ENCODE measurements at places on chromosomes 11 and 22.
A peak's percentile ranks its signal among the peaks of the same experiment; 100 is the strongest.

DNA sequence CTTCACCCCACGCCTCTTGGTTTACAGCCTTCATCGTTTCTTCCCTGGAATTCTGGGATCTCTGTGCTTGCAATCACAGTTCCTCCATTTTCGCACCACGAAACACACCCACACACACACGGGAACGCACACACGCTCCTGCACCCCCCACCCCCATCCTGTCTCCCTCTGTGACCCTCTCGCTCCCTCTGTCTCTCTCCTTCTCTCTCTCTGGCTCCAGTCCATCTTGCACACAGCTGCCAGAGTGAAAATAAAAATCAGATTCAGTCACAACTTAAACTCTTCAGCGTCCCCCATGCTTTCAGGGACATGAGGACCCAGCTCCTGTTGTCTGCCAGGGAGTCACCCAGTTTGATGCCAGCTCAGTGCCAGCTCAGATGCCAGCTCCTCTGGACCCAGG lies 3.0 kb downstream of the GAL start:
- peak; percentile 56 for DNase-seq

DNA sequence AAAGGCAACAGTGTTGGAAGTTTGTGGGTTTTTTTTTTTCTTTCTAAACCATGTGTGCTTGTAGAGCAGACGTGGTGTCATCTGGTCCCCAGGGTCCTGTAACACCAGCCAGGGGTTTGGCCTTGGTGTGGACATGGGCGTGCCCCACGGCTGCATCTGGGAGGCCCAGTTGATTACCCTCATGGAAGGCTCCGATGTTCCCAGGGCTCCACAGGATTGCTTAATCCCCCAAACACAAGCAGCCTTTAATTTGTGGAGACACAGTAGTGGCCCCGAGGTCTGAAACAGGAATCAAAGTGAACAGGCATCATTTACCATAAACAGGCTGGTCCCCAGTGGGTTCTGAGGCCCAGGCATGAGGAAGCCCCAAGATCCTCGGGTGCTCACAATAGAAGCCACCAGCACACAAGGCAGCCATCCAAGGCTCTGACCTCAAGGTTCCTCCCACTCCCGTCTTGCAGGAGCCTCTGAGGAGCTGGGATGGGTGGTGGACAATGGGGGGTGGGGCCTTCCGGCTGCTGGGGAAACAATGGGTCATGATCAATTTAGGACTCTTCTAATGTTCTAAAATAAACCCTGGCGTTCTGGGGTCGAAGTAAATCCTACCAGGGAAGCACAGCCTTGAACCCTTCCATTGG lies 115.0 kb upstream of the CD82 start:
- DNase-seq = peak; percentile 65

DNA sequence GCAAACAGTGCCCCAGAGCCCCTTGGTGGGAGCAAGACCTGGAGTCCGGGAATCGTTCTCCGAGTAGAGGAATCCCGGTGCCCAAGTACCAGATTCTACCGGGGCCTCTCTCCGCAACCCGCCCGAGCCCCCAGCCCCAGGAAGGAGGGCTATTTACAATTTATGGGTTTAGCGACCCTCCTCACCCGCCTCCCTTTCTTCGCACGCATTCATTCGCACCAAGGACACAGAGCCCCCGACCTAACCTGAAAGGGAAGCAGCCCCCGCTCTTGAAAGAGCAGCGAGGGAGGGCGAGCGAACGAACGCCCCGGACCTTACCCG lies 628 bp downstream of the LRP4 start:
- DNase-seq = no peak

- no peak for DNase-seq
Measured at GRCh38 chr11:111302298-111302697, 4.0 kb downstream of the POU2AF3 start.

DNA sequence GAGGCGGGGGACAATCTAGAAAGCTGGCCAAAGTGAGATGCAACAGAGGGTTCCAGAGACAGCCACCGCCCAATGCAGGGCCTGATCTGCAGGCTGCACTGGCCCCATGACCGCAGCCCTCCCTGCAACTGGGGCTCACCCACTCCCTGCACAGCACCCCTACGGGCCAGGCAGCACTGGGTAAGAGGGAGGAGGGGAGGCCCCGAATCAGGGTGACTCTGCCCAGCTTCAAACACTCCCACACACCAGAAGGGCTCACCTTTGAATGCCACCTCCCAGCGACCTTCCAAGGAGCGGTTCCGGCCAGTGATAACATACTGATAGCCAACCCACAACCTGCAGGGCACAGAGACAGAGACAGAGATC lies 59.3 kb downstream of the DGCR2 start:
- no peak for DNase-seq

DNA sequence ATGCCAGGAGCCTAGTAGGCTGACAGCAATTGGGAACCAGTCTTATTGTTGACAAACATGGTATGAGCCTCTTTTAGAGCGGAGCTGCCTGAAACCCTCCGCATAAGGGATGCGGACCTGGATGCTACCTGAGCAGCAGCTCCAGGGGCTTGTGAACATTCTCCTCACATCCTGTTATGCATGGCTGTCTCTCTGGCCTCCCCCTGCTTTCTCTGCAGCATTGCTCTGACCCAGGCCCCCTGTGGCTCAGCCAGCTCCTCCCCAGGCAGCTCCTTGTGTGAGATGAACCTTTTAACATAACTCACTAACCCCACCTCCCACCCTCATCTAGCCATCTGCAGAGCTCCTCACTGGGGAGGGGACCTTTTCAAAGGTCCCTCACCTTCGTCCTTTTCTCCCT lies 6.0 kb downstream of the BMAL1 start:
- no peak for DNase-seq

- peak; percentile 78 for DNase-seq
Measured at GRCh38 chr11:92765965-92766371, 203.5 kb upstream of the MTNR1B start.

DNA sequence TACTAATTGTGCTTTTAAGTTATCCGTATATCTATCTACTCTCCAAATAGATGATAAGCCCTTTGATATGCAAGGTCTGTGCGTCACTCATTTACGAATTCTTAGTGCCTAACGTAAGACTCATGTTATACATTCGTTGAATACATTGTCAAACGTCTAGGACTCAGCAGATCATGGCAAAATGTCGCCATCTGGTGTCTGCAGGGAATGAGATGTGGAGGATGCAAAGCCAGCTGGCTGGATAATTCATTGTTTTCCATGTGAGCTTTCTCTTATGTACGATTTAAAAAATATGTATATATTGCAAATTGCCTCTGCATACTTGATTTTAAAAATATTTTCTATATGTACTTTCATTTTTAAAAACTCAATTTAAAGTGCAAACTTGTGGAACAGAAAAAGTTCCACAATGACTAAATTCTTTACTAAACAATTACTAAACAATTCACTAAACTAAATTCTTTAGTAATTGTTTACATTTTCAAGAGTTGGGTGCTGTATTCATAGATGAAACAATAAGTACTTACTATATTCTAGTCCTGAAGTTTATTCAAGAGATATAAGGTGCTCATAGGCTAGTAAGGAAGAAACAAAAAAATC lies 33.8 kb downstream of the ZNF202 start:
- DNase-seq = no peak

DNA sequence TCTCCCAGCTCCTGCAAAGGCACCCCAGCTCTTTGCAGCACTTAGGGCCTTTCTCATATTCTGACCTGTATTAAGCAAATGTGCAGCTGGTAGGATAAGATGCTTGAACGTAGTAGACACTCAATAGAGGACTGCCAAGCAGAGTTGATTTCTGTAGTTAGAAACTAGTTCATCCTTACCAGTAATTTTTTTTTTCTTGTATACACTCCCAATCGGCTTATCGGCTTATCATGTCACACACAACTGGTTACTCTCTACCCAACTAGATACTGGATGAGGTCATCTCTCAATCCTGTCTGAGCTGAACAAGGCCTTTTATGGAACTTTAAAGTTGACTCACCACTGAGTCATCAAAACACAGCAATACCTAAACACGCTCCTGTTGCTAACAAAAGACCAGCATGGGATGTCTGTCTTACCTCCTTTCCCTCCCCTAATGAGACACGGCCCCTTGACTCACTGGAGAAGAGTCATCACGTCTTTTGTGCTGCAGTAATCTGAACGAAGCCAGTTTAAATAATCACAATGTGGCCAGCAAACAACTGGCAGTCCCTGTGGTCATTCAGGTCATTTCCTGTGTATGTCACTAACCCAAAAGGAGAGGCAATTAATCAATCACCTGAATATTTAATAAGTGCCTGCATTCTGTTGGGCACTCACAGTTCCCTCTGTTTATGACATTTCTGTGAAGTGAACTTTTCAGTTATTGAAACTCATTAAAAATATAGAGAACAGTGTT lies 7.5 kb upstream of the WEE1 start:
- DNase-seq = no peak

DNA sequence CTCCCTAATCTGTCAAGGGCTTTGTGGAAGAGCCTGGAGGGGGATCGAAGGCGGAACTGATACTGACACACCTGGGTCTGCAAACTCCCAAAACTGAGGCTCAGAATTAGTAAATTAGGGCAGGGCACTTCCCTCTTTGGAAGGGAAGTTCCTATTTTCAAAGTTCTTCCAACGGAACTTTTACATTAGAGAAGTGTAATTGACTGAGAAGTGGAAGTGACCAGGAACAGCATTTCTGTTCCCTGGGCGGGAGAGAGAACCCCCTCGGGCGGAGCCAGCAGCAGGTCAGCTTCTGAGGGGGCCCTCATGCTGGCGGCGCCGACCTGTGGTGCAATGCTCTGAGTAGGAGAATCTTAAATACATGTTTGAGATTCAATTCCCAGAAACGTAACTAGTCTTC lies 1.1 kb upstream of the CBL start:
- DNase-seq = no peak

DNA sequence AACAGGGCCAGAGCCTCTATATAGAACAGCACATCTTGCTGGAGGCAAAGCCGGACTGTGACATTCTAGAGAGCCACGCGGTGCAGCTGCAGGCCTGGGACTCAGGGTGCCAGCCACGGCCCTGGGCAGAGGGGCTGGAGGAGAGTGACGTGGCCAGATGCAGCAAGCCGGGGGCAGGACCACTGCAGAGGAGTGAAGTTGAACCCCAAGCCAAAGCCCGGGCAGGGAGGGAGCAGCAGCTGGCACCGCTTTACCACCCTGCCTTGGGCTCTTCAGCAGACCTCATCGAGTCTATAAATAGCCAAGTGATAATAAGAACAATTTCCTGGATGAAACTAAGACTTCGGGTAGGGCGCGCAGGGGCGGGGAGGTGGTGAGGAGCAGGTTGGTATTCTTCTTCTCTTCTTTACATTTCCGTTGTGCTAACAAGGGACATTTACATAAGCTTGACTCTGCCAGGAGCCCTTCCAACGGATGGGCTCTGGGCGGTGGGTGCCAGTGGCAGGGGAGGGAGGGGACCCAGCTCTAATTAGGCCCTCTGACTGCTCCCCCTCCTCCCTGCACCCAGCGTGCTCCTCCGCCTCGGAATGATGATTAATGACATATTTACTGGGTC lies 110.2 kb downstream of the ST3GAL4 start:
- DNase-seq = no peak

DNA sequence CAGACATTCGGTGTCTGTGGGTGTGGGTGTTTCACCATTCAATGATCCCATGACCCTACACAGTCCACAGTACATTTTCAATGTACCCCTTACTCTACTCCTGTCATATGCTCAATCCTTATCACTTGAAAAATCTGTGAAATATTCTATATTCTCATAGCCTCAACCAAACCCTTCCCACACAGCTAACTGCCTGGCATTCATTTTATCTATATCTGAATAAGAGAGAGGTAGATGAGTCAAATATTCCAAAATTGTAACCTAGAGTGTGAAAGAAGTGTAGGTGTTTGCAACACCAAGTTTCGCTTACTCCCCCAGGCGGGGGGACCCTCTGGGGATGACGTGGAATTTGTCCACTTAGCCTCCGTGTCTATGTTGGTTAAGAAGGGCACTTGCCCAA lies 354.8 kb downstream of the ETS1 start:
- no peak for DNase-seq

DNA sequence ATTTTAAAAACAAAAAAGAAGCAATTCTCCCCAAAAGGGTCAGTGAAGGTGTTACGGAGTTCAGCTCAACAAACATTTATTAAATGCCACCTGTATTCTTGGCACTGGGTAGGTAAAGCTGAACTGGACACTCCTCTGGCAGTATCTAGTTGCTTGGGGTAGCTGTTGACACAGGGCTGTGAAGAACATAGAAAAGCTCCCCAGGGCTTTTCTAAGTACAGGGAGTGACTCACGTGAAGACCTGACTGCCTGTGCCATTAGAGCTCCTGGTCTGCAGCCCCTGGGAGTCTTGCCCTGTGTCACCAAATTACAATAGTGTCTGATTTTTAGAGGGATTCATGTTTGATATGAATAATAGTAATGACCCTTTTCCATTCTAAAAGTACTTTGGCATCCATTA lies 43.6 kb downstream of the COA4 start:
- DNase-seq = no peak

- DNase-seq = peak; percentile 98
Measured at GRCh38 chr22:23786752-23787599, at the start of gene SMARCB1. Gene SMARCB1, plus strand, starts transcription at chr22:23786966. Its CDS starts 204 bp downstream, at chr22:23787170.

GRCh38 chr11:109029927-109030326 lies 365.1 kb downstream of the DDX10 start:
- no peak for DNase-seq

DNA sequence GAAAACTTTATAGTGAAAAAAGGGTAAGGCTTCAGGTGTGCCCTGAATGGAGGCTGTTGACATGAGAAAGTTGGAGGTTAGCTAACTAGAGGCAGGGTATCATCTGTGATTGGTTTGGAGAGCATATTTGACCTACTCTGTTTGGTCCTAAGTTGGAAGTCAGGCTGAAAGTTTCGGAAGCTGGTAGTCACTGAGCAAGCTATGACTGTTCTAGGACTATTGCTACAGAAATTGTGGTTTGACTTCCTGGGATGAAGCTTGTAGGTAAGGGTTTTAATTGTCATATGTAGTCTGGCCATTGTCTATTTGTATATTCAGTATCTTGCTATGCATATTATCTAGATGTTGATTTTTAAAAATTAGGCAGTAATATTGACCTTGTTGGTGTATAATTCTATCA lies 565.0 kb downstream of the TMEM135 start:
- DNase-seq = no peak

DNA sequence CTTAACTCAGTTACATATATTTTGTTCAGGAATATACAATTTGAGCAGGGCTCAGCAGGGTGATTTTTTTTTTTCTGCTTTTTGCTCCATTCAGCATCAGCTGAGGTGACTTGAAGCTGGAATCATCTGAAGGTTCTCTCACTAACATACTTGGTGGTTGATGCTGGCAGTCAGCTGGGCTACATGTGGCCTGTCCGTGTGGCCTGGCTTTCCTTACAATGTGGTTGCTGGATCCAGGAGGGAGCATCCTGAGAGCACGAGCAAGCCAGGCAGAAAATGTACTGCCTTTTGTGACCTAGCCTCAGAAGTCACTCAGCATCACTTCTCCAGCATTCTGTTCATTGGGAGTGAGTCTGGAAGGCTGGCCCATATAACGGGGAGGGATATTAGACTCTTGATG lies 151.6 kb upstream of the E2F8 start:
- DNase-seq = no peak

Measured in posterior vena cava (tissue), 2 donors.